ENCODE measurements at places on chromosomes 12 and 14.

- no peak for DNase-seq
Observed at GRCh38 chr12:64891629-64892028, 67.2 kb downstream of the TBC1D30 start.

GRCh38 chr14:85088192-85088591 is 441.8 kb upstream of the FLRT2 start:
- no peak for DNase-seq

DNA sequence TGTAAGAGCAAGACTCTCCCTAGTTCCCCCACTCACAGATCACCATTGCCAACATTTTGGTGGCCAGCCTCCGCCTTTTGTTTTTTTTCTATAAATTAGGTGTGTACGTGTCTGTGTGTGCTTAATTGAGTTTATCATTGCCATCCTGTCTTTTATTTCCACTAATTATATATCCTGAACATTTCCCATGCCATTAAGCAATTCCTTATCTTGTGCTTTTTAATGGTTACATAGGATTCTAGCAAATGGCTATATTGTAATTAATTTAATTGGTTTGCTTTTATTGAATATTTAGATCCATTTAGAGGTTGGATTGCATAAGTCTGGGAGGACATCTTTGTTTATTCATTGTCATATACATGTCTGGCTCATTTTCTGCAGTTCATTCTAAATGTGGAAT is 107.3 kb upstream of the RTL1 start:
- no peak for DNase-seq

DNA sequence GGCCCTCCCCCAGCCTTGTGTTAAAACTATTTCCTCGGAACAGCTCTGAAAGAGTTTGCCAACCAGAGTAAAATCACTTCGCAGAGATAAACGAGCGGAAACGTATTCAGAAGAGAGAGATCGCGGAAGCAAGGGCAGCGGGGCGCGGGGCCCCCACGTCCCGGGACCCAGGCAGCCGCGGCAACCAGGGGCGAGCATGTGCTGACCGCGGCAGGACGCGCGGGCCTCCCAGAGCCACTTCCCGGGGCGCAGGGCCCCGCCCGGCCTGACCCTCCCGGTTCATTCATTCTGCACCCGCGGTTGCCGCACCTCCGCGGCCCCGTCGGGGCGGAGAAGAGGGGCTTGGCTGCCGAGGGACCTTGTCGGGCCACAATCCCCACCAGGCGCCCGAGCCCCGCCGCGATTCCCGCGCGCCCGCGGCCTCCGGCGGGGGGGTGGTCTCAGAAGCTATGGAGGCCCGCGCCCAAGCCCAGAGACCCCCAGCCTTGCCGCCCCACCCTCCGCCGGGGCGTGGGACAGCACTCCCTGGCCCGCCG is 598 bp downstream of the UBE2N start:
- DNase-seq, result no peak

GRCh38 chr12:118103601-118104382 is at the start of gene VSIG10:
TSS of gene VSIG10 (minus strand) at chr12:118104011. CDS start at chr12:118103671, 340 bp downstream.
- no peak for DNase-seq

GRCh38 chr14:76089575-76089974 is 62.1 kb upstream of the GPATCH2L start:
- DNase-seq, result no peak

DNA sequence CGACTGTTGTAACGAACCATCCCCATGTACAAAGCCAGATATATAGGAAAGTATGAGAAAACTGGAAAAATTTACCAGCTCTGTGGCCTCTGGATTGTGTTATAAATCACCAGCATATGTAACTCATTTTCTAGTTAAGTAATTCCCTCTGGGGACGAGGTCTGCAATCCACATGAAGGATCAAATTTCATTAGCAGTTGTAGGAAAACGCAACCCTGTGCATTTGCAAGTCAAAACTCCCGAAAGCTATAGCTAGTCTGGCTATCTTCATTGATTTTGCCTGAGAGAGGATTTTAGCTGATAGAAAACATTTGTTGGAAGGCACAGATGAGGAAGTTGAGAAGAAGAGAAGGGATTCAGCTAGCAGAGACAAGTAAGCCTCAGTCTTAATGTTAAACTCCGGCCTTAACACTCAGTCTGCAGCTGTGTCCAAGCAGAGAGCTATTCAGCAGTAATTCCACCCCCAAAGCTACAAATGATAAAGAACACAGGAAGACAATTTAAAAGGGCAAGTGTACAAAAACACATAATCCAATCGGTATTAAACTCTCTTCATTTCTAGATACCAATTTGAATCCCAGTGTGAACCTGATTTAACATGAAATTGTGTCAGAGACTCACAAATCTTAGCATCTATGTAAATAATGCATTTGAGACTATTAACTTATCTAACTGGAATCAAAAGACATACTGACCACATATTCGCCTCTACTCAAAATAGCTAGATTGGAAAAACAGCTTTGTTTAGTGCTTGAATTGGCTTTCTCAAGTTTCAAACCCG is 54.2 kb upstream of the CERS5 start:
- DNase-seq, result peak; percentile 75

DNA sequence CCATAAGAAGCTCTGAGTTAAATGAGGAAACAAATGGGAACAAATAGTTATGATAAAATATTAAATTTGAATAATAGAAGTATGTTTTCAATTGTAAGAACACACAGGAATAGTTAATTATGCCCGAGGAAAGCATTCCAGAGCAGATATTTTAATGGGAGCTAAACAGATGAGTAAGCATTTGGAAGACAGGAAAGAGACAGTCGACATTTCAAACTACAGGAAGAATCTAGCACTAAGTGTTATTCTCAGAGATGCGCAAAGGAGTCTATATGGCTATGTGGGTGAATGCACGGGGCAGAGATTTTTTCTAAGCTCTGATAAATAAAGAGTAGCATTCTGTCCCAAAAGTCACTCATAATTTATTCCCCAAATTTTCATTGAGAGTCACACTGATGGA is 64.5 kb upstream of the SSTR1 start:
- DNase-seq, result no peak

DNA sequence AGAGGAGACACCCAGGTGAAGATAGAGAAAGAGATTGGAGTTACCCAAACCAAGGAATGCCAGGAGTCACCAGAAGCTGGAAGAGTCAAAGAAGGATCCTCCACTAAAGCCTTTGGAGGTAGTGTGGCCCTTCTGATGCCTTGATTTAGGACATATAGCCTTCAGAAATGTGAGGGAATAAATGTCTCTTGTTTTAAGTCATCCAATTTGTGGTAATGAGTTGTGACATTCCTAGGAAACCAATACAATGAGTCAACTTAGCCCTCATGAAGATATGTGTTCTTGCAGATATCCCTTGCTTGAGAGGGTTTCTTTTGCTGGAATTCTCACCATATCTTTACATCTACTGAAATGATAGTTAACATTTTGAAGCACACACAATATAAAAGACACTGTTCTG is 58.8 kb downstream of the CCER1 start:
- DNase-seq, result peak; percentile 68
